ENCODE measurements at places on chromosomes 12 and 14. TPM values are rescaled to one million over a fixed set of nuclear protein-coding genes. Genes with fewer than 3 reads are reported as not detected.
A peak's percentile ranks its signal among the peaks of the same experiment; 100 is the strongest.

- H3K4me3 ChIP-seq, result no peak overlapping the region
- DNase-seq, result no peak
- no peak overlapping the region for H3K27ac ChIP-seq
- no peaks in the 10 kb centered on the region for H3K36me3 ChIP-seq
These were observed 11.9 kb downstream of the LALBA start for GRCh38 chr12:48557919-48558318.

- DNase-seq, result no peak
- peaks cover 3% of the 10 kb centered on the region for H3K27me3 ChIP-seq
- H3K36me3 ChIP-seq, result no peaks in the 10 kb centered on the region
- peaks cover 29% of the 10 kb centered on the region for H3K4me1 ChIP-seq
These were observed 3.4 kb upstream of the PPM1A start for GRCh38 chr14:60245380-60246177.

GRCh38 chr14:61573321-61573720 is 122.0 kb upstream of the HIF1A start:
- H3K4me1 ChIP-seq, result peaks cover 29% of the 10 kb centered on the region
- no peak for DNase-seq
- H3K27me3 ChIP-seq, result peaks cover 44% of the 10 kb centered on the region
- no peak overlapping the region for H3K4me3 ChIP-seq
- H3K36me3 ChIP-seq, result peaks cover 6% of the 10 kb centered on the region

DNA sequence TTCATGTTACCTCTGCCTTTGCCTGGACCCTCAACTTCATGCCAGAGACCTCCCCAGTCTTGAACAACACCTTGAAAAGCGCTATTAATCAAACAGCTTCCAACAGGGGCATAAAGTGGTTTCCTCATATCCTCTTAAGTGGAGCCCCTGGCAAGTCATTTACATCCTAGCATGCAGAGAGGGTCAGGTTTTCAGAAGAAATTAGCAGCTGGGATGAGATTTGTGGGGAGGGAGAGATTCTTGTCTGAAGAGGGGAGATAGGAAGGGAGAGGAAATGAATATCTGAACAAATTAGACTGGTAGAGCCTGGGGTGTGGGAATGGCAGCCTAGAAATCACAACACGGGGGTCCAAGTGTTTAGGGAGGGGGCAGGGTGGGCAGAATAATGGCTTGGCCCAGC is 45.6 kb downstream of the CALM1 start:
- no peaks in the 10 kb centered on the region for H3K36me3 ChIP-seq
- no peaks in the 10 kb centered on the region for H3K4me1 ChIP-seq
- peaks cover 9% of the 10 kb centered on the region for H3K27me3 ChIP-seq
- no peak overlapping the region for H3K4me3 ChIP-seq
- H3K27ac ChIP-seq, result no peak overlapping the region

DNA sequence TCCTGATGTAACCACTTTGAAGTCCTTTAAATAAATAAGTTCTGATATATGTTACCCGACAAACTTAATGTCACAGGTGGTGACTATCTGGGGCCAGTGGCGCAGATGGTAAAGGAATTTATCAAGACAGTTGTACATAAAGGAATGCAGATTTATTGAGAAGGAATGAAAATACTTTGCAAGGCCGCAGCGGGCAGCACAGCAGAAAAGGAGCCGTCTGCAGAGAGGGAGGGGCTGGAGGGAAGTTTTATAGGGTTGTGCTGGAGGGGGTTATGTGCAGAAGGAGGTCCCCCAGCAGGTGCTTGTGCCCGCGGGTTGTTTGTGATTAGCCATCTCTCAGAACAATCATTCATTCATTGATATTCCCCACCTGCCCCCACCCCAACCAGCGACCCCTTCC is 17.4 kb downstream of the GPRC5D start:
- DNase-seq, result no peak
- peaks cover 1% of the 10 kb centered on the region for H3K36me3 ChIP-seq
- no peak overlapping the region for H3K27ac ChIP-seq

- no peak for DNase-seq
- H3K4me3 ChIP-seq, result no peak overlapping the region
- no peak overlapping the region for H3K27ac ChIP-seq
- no peaks in the 10 kb centered on the region for H3K4me1 ChIP-seq
These were observed 79.6 kb upstream of the IFNG-AS1 start for GRCh38 chr12:67909681-67910080.

DNA sequence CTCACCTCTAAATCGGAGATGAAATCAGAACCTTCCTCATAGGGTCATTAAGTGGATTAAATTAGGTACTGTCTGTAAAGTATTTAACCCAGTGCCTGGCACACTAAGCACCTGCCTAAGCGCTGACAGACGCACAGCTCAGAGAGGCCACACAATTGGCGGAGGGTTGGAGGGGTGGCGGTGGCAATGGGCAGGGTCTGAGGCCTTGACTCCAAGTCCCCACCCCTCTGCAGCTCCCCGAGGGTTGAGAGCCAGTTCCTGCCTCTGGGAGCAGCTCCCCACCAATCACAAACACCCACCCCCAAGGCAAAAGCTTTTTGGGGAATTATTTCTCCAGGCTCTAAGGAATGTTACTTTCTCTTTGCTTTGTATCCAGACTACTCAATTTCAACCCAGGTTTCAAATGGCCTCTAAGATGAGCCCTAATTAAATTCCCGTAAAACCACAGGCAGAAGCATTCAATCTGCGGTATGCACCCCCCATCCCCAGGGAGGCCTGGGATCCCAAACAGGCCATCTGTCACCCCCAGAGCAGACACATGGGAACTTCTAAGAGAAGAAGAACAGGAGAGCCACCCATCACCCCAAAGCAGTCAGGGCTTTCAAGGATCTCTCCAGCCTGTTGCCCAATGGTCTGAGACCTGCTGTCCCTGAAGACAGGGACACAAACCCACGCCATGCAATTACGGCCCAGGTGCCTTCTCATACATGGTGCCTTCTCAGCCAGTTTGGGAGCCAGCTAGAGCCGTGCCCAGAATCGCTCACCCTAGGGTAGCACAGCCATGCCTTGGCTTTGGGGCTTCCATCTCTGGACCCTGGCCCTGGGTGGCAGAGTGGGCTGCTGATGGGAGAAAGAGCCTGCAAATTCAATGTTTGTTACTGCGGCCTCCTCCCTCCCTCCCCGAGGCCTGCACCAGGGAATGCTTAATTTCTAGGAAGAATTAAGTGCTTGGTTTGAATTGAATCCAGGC is 66.1 kb downstream of the CHGA start:
- H3K4me3 ChIP-seq, result no peak overlapping the region
- no peak overlapping the region for H3K27ac ChIP-seq
- H3K36me3 ChIP-seq, result peaks cover 9% of the 10 kb centered on the region
- DNase-seq, result no peak
- H3K4me1 ChIP-seq, result peaks cover under 1% of the 10 kb centered on the region
- no peaks in the 10 kb centered on the region for H3K27me3 ChIP-seq

Gene SMIM41
- total RNA-seq, result not detected

GRCh38 chr14:56752428-56752827 is 57.9 kb downstream of the OTX2 start:
- no peak overlapping the region for H3K4me3 ChIP-seq
- H3K27ac ChIP-seq, result no peak overlapping the region
- no peaks in the 10 kb centered on the region for H3K4me1 ChIP-seq
- H3K36me3 ChIP-seq, result no peaks in the 10 kb centered on the region
- DNase-seq, result no peak

Gene TROAP
- total RNA-seq, result 107 TPM

DNA sequence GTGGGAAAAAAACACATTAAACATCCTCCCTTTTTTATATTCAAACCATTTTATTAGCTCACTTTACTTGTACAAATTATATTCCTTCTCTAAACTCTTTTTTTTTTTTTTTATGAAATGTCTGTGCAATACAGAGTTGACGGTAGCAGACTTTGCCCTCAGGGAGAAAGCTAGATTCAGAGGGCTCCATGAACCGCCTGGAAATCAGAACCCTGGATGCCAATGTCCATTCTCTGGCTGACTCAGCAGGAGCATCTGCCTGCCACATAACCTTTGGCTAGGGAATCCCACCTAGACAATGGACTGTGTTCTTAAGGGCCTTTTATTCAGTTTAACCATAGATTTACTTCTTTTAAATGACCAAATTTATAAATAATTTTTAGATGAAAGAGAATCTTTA is 467.0 kb downstream of the MDGA2 start:
- no peak overlapping the region for H3K4me3 ChIP-seq
- no peaks in the 10 kb centered on the region for H3K27me3 ChIP-seq
- H3K4me1 ChIP-seq, result no peaks in the 10 kb centered on the region
- H3K27ac ChIP-seq, result no peak overlapping the region

Gene CLEC1A
- total RNA-seq, result not detected

DNA sequence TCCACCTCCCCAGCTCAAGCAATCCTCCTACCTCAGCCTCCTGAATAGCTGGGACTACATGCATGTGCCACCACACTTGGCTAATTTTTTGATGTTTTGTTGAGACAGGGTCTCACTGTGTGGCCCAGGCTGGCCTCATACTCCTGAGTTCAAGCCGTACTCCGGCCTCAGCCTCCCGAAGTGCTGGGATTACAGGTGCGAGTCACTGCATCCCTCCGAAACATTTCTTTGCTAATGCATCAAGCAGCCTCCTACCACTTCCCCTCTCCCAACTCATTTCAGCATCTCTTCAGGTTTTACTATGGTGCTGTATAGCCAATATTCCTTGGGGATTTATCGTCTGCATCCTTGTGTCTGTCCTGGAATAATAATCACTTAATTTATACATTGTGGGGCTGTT is 2.3 kb upstream of the SLC22A17 start:
- H3K4me3 ChIP-seq, result no peak overlapping the region
- no peak overlapping the region for H3K27ac ChIP-seq
- H3K36me3 ChIP-seq, result no peaks in the 10 kb centered on the region
- DNase-seq, result no peak
- peaks cover 55% of the 10 kb centered on the region for H3K27me3 ChIP-seq
- peaks cover 10% of the 10 kb centered on the region for H3K4me1 ChIP-seq

GRCh38 chr12:94592080-94592479 is 58.3 kb downstream of the TMCC3 start:
- no peak overlapping the region for H3K27ac ChIP-seq
- no peak for DNase-seq
- H3K36me3 ChIP-seq, result no peaks in the 10 kb centered on the region

DNA sequence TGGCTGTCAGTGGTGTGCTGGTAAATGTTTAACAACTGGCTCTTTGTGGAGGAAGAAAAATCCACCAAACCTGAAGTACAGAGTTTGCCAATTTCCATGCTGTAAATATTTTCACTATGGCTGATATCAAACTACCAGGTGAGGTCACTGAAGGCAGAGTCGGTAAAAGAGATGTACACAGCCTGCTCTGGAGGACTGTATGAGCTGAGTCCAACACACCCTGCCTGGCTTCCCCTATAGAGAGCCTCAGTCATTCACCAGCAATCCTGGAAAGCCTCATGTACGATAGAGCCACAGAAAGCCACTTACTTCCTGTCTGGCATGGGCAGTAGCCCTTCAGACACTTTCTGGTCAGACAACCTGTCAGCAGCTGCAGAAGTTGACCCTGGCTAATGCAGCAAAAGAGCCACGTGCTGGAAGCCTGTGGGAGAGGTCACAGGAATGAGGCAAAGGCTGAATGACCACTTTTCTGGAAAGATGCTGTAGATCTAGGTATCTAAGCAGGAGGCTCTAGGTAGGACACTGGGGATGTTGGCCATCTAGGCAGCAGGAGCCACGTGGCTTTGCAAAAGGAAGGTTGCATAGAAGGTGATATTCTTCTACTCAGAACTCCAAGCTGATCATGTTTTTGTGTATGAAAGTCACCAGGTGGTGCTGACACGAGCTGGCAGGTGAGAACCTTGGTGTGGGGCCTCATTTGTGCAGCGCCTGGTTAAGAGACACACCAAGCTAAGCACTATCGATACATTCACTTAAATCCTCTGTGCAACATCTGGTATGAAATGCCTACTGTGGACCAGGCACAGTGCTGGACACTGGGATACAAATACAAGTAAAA is 553.9 kb downstream of the VRK1 start:
- H3K27ac ChIP-seq, result no peak overlapping the region
- no peak overlapping the region for H3K4me3 ChIP-seq
- no peak for DNase-seq
- H3K27me3 ChIP-seq, result no peaks in the 10 kb centered on the region
- H3K36me3 ChIP-seq, result peaks cover 1% of the 10 kb centered on the region
- peaks cover 8% of the 10 kb centered on the region for H3K4me1 ChIP-seq

Gene TSPAN9
- not detected for total RNA-seq

- peak; percentile 90 for DNase-seq
- peaks cover 2% of the 10 kb centered on the region for H3K36me3 ChIP-seq
- peaks cover 44% of the 10 kb centered on the region for H3K4me1 ChIP-seq
- peak overlapping the region; percentile 85 for H3K27ac ChIP-seq
These were observed 340.1 kb downstream of the BCL11B start for GRCh38 chr14:98931911-98932310.

Gene OTOGL
- total RNA-seq, result not detected

DNA sequence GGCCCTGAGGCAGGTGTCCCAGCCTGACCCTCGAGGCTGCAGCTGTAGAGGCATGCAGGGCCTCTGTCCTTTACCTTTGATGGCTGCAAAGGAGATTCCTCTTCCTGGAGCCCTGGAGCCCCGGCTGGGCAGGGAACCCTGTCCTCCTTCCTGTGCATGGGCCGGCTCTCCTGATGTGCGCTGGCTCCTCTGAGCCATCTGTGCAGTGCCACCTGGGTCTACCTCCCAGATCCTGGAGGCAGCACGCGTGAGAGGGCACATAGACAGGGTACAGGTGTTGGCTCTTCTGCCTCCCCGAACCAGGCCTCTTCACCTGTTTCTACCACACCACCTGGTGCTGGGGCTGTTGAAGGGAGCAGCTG is 115.1 kb downstream of the BEGAIN start:
- H3K36me3 ChIP-seq, result no peaks in the 10 kb centered on the region
- no peak for DNase-seq
- H3K4me1 ChIP-seq, result peaks cover 12% of the 10 kb centered on the region
- H3K27me3 ChIP-seq, result no peaks in the 10 kb centered on the region

DNA sequence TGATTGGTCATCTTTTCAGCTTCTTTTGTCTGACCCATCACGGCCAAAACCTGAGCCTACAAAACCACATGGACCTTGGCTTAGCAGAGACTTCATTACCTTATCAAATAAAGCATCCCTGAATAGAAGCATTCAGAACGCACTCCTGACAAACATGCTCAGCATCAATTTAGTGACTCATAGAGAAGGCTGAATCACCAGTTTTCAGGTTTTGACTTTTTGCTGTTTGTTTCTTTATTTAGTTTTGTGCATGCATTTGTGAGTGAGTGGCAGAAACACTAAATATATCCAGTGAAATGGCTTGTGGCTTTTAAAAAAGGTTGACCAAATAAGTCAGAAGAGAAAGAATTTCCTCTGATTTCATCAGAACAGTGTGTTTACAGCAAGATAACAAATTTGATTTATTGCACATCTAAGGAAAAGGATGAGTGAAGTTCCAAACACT is 19.0 kb upstream of the OVCH1 start:
- H3K4me1 ChIP-seq, result no peaks in the 10 kb centered on the region
- peaks cover 9% of the 10 kb centered on the region for H3K27me3 ChIP-seq

Gene ESRRB
- total RNA-seq, result not detected
